ENCODE measurements at places on chromosomes 5 and 9.

GRCh38 chr5:140303966-140304365, 1.1 kb upstream of the PFDN1 start:
- no peak for DNase-seq

- DNase-seq = no peak
Observed at GRCh38 chr9:86096386-86096785, 3.0 kb downstream of the GOLM1 start.

DNA sequence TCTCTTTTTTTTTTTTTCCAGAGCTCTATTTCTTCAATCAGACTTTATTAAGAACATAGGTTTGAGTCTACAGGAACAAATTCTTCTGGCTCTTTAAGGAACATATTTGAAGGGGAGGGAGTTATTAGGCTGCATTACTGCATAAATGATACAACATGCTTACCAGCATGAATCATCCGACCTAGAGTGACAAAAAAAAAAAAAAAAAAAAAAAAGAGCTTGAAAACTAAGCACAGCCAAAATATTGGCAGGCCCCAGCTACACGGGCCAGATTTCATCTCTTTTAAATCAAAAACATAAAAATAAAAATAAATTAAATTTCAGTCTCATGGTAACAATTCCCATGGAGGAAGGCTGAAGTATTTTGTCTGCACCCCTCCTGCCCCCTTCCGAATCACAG, 26.3 kb downstream of the MSX2 start:
- no peak for DNase-seq

- no peak for DNase-seq
Observed at GRCh38 chr5:154081246-154081645, 42.5 kb downstream of the MFAP3 start.

DNA sequence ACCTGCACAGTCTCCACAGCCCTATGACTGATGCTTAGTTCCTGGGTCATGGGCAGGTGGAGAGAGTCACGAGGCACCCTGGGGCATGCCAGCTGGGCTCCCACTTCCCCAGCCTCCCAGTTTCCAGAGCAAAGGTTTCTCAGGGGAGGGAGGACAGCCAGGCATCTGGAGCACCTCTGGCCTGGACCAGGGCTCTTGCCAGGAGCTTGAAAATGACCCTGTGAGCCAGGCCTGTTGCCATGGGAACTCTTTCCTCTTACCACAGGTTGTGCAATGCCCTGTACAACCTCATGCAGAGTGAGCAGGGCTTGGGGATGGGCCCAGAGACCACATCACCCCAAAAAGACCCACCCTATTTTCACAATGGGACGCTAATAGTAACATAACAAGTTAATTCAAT, 113.1 kb downstream of the PSD2 start:
- DNase-seq = peak; percentile 7

DNA sequence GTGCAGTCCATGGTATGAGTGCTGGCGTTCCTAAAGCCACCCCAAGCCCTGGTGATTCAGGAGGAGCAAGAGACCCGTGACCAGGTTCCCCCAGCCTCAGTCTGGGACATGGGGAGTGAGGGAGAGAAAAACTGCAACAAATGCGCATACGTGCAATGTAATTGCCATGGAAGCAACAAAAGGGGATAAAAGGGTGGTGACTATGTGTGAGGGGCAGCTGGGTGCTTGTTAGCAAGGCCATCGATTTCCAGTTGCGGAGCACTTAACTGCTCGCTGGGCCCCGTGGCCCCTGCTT, 709 bp upstream of the SH3PXD2B start:
- DNase-seq = no peak

DNA sequence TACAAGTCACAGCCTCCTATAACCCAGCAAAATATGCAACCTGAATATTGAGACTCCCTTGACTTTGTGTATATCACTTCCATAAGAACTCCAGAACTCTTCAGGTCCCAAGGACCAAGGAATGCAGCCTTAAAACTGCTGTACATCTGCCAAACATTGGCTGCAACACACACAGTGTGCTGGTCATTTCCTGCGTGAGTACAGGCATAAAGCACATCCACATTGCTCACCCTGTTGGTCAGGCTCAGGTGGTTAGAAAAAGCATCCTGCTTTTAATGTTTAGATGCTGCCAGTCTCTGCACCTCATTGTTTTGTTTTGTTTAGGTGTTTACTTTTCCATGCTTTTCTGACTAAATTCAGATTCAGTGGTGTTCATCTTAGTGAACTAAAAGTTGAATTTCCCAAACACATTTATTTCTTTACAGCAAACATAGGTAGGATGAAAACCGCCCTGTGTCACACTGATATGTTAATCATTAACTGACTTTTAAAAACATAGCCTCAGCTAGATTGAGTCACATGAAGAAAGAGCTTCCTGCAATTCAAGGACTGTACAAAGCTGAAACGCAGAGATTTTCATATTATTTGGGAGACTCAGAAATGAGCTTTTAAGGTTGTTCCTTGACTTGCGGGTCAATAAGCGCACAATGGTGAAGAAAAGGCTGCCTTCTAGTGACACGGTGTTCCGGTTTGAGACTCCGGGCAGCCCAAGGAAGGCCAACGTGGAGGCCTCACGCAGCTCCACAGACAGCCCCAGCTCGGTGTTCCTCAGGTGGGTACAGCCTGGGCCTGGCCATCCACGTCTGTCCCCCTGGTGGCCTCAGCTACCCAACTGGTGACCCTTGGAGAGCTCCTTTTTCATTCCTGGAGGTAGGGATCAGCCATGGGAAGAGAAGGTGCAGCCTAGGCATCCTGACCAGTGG, 52.2 kb upstream of the GRAMD2B start:
- peak; percentile 76 for DNase-seq

DNA sequence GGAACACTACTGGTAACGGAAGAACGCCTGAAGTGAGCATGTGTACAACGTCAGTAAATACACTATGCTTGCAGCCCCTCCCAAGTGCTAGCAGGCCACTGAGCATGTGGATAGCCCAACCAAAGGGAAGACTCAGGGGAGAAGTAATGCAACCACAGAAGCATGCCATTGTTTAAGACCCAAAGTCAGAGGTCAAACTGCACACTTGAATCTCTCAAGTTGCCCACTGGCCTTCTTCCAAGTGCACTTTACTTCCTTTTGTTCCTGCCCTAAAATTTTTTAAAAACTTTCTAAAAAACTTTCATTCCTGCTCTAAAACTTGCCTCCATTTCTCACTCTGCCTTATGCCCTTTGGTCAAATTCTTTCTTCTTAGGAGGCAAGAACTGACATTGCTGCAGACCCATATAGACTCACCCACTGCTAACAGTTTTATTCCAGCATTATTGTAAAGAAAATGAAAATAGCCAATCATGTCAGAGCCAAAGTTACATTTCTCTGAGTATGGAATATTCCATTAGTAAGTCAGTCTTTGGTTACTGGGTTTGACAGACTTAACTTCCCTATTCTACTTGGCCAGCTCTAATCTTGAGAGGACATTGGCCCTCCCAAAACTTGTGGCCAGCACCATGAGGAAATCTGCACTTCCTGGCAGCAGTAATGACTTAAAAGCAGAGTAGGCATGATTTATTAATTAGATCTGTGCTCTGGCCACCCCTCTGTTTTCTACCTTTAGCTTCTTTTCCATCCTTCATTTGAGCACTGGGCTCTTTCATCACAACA, 76.9 kb downstream of the TSSK1B start:
- no peak for DNase-seq

- DNase-seq = no peak
Observed at GRCh38 chr9:83669067-83669466, 38.7 kb downstream of the UBQLN1 start.

GRCh38 chr5:75275147-75275546, 38.5 kb upstream of the ANKRD31 start:
- DNase-seq = no peak

DNA sequence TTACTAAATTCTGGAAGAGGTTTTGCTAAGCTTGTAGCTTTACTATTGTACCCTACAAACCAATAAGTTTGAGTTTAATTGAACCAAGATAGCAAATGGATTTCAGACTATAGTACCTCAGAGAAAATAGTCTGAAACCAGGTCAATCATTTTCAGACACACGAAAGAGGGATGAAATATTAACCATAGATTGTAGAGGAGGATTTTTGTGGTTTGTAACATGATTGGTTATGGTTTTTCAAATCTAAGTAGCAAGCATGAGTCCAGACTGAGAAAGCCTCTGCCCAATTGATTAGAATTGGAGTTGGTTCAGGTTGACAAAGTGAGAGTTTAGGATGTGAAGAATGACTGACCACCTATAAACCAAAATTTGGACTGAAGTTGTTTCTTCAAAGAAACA, 562.7 kb upstream of the DMAC1 start:
- DNase-seq = no peak

DNA sequence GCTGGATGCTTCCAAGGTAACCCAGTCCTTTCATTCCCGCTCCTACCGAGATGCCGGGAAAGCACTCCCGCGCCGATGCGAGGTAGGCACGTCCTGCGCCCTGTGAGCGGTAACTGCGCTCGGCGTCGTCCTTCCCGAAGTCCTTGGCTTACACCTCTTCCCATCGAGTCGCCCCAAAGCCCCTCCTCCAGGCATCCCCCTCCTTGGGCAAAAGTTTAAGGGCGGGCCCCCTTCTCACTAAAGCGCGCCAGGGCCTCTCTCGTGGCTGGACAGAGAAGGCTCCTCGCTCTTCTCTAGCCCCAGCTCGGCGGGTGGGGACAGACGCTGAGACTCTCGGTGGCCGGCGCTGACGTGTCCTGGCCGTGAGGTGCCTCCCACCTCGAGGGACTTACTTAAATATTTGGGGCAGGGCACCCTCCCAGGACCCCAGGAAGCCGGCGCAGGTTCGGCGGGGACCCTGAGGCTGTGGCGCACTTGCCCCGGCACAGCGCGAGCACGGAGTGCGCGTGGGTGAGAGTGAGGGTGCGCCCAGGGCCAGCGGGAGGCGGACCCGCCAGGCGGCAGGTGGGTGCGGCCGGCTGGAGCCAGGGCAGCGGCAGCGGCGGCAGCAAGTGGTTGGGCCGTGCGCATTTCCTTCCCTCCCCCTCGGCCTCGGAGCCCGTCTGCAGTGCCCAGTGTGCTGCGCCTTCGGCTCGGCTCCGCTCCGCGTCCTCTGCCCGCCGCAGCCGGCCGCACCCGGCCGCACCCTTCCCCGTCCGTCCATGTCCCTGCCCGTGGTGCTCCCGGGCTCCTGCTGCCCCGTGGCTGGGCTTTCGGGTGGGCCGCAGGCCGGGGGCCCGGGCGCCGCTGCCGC, at the start of gene ENTREP1:
TSS of gene ENTREP1 (plus strand) at position 667 of the 853 bp plus-strand sequence. CDS start at position 762, 95 bp downstream.
- DNase-seq = no peak

GRCh38 chr9:16043756-16044578, 491.1 kb downstream of the CCDC171 start:
- DNase-seq = no peak

- no peak for DNase-seq
Observed at GRCh38 chr9:87422999-87423398, 74.7 kb upstream of the DAPK1 start.

- no peak for DNase-seq
Observed at GRCh38 chr5:68848091-68848490, 245.7 kb upstream of the SLC30A5 start.

GRCh38 chr5:131357739-131358561, 94.1 kb downstream of the CDC42SE2 start:
- no peak for DNase-seq

DNA sequence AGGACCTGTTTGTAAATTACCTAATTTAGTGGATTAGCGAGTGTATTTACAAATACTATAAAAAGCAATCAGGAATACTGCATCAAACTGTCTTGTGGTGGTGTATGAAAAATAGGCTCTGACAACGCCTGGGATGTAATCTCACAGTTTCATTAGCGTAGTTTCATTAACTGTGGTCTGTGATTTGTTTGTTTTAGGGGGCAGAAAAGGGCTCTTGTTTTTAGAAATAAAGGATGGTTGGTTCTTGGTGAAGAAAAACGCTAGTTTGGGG, 1.4 kb downstream of the SLC44A1 start:
- DNase-seq = no peak

- no peak for DNase-seq
Observed at GRCh38 chr5:134398609-134399155, 13.0 kb downstream of the CDKN2AIPNL start.

DNA sequence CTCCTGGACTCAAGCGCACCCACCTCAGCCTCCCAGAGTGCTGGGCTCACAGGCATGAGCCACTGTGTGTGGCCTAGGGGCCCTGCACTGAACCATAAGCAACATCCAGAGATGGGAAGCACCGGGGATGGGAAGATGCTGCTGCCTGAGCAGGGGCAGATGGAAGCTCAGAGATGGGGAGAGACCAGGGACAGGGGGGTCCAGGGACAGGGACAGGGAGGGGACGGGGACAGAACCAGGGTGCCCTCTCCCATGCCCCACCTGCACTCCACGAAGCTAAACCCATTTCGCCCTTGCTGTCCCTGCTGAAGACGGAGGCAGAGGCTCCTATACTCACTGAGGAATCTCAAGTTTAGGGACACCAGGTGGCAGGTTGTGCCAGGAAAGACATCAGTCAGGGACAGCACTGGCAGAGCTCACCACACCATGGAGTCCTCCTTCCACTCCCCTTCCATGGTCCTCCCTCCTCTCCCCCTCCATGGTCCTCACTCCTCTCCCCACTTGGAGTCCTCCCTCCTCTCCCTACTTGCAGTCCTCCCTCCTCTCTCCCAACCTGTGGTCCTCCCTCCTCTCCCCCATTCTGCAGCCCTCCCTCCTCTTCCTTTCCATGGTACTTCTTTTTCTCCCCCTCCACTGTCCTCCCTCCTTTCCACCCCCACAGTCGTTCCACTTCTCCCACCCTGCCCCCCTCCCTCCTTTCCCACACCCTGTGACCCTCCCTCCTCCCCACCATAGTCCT, 45.5 kb upstream of the LRRC14B start:
- DNase-seq = no peak

GRCh38 chr5:107168848-107169752, 501.6 kb downstream of the EFNA5 start:
- no peak for DNase-seq

DNA sequence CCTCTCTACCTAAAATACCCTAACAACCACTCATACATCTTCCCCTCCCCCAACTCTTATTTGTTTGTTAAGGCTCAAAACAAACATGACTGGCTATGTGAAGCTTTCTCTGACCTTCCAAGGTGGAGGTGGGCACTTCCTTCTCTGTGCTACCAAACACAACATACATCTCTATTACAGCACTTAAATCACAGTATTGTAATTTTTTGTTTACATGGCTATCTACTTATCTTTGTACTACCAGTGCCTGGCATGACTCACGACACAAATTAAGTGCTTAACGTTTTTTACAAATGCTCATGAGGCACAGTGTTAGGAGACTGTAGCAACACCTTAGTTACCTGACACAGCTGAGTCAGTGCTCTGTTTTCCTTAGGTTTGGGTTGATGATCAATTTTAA, 18.6 kb downstream of the HOMER1 start:
- DNase-seq = no peak

DNA sequence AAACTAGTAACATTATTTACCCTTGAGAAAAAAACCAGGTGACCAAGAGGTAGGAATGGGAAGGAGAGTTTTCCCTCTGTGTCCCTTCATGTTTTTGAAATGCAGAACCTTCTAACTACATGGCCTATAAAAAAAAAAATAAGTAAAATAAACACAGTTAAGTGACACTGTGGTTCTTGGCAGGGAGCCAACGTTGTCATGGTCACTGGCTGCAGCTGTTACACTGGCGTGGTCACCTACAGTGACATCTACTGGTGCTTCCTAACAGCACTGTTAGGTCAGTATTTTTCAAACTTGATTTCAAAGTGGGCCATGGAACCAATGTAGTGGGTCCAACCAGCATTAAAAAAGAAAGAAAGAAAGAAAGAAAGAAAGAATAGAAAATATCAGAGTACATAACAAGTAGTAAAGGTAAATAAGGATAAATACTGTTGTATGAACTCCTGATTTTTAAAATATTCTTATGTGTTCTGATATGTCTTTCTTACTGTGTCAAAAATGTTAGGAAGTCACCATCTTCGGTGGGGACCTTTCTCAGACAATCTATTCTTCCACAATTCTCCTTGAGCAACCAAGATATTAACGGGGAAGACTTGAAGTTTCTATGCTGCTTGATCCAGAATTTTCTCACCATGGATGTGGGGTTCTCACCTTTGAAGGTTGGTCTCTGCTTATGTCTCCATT, 59.1 kb upstream of the PJA2 start:
- peak; percentile 41 for DNase-seq

Measured in epithelial cell of proximal tubule (primary cell).